ENCODE measurements at places on chromosomes 11 and 22.

- no peak for DNase-seq
Measured at GRCh38 chr11:64887757-64888405, 9.5 kb upstream of the EHD1 start.

GRCh38 chr11:13384908-13385640 lies 77.9 kb downstream of the BTBD10 start:
- DNase-seq: no peak

DNA sequence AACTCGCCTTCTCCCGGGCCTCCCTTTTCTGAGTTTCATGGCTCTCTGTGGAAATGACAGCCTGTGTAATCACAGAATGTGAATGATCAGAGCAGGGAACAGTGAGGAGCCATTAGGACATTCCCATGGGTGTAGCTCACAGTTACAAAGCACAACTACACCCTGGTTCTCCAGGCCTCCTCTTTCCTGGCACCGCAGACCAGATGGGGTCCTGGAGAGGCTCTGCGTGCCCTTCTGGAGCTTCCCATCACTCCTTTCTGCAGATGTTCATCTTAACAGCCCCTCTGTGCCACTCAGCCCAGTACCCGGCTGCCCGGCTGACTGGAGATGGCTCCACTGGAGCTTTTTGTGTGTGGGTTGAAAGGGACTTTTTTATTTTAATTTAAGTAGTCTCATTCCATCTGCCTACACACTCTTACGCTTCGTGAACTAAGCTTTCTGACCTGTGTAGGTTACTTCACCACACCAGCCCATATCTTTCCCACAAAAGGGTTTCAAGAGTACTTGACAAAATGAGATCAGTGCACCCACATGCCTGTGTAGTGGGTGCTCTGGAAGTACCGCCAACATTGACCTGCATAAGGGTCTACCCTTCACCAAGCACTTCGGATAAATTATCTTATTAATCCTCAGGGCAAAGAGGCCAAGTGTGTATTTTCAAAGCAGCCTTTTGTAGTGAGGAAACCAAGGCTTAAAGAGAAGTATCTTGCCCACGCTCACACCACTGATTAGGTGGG lies 29.8 kb downstream of the SREBF2 start:
- DNase-seq: no peak

DNA sequence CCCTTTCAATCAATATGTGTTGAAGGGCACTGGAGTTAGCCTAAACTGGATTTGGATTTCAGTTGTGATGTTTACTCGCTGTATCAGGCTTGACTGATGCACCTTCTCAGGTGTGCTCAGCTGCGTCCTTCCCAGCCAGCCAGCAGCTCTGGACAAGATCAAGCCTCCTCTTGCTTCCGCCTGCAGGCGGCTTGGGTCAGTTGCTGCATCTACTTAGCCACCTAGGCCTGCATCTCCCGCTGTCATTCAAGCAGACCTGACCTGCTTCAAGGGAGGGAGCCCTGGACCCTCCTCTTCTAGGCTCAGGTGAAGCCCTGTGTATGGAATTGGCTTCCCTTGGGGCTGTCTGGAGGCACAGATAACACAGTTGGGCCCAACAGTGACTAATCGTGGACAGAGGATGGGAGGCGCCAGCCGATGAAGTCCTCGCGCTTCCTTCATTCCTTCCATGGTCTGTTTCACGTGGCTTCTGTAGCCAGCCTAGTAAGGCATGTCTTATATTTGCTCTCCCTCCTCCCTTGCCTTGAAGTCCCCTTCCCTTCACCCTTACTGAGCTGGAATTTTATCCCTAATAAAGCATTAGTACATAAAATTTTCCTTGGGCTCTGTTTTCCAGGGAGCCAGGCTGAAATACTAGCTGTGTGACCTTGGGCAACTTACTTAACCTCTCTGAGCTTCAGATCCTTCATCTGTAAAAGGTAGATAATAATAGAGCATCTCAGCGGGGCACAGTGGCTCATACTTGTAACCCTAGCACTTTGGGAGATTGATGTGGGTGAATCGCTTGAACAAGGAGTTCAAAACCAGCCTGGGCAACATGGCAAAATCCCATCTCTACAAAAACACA lies 2.1 kb upstream of the LHFPL7 start:
- no peak for DNase-seq

DNA sequence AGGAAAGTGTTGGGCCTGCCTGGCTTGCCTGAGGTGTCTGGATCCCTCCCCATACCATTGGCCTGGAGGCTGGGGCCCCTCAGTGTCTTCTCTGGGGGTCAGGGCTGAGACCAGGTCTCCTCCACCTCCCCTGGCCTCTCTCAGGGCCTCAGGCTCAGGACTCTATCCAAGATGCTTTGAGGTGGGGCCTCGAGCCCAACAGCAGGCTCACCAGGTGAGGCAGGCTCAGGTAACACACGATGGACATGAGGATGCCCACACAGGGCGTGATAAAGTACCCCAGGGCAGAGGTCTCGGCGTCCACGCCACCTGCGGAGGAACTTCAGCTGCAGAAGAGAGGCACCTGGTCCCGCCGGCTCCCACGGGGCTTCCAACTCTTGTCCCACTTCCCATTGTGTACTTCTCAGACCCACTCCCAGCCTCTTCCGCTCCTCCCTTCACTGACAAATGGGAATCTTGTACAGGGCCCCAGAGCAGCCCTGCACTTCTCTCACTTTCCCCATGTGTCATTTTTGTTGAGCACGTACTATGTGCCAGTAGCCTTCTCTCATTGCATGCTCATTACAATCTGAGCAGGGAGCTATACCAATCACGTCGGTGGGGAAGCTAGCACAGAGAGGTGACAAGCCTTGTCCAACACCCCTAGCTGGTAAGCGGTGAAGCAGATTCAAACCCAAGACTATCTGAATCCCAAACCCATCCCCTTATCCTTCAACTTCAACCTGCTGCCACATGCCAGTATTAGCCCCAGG lies 3.8 kb downstream of the SLC29A2 start:
- no peak for DNase-seq

GRCh38 chr11:61349916-61350315 lies 11.8 kb downstream of the CYB561A3 start:
- DNase-seq: no peak
